Lung (tissue), 17 donors: ENCODE measurements at places on chromosomes 2 and 18. TPM values are rescaled to one million over a fixed set of nuclear protein-coding genes. Genes with fewer than 3 reads are reported as not detected.
A peak's percentile ranks its signal among the peaks of the same experiment; 100 is the strongest.

DNA sequence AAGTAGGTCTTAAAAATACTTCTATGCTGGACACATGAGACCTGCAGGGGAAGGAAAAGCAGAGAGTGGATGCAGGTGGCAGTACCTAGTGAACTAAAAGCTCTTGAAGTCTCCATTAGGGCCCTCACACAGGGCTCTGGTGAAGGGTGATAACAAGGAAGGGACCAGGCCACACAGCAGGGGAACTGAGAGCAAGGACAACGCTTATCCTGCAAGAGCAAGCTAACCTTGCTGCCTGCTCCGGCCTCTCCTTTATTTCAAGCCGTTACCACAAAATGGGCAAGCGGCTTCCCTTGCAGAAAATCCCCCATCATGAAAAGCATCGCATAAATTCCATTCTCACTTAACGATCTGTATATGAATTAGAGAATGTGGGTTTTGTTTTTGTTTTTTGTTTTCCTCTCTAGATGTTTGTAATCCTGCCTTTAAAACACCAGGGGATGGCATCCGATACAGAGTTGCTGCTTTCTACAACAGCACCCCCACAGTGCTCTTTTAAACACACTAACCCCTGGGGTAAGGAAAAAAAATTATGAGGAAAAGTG is 64.5 kb downstream of the CACNB4 start:
- H3K27ac ChIP-seq = no peak overlapping the region
- no peaks in the 10 kb centered on the region for H3K36me3 ChIP-seq
- no peaks in the 10 kb centered on the region for H3K27me3 ChIP-seq

REG3G gene
- total RNA-seq = 0.43 TPM

SYT4 gene
- 2.3 TPM for total RNA-seq

- no peak overlapping the region for H3K27ac ChIP-seq
- H3K4me3 ChIP-seq = no peak overlapping the region
- H3K36me3 ChIP-seq = no peaks in the 10 kb centered on the region
Observed at GRCh38 chr2:216328347-216328746, 43.9 kb downstream of the MARCHF4 start.

KCNS3 gene
- total RNA-seq = 45.9 TPM

DNA sequence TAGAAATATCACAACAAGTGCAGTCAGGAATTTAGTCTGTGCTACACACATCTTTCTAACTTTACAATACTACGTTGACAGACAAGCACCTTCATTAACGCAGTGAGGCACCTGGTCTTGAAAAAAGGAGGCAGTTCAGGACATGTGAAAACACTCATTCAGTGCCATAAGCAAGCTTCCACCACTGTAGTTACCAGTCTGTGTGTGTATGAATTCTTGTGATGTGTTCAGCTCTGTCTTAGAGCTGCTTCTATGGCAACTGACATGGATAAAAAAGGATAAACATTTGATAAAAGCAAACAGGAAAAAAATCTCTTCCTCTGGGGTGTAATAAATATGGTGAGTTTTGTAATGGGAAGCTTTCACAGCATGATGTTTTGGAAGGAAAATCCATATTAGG is 623.8 kb upstream of the NXPH2 start:
- no peak overlapping the region for H3K27ac ChIP-seq
- no peak overlapping the region for H3K4me3 ChIP-seq
- no peak for DNase-seq

DNA sequence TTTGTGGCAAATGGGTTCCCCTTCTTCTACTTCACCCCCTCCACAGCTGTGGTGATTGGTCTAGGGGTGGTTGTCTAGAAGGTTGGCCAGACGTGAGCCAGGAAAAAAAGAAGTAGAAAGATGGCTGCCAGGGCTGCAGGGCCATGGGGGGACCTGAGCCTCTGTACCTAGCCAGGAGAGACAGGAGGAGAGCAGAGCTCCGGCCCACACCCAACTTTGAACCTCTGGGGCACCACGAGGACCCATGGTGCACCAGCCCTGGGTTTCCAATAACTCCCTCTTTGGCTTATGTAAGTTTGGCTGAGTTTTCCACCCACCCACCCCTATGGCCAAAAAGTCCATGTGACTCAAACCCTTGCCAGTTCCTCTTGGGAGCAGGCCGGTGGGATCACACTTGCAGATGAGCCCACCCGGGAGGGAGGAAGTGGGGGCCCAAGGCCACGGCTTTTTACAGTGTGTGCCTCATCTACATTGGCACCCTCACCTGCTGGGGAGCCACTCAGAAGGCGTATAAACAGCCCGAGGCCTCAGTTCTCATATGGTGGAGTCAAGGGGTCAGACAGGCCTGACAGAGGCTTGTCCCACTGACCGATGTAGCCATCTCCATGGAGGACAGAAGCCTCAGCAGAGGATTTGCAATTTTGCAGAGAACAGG is 293.1 kb upstream of the HDAC4 start:
- H3K27ac ChIP-seq = no peak overlapping the region
- H3K4me3 ChIP-seq = no peak overlapping the region
- no peak for DNase-seq

DNA sequence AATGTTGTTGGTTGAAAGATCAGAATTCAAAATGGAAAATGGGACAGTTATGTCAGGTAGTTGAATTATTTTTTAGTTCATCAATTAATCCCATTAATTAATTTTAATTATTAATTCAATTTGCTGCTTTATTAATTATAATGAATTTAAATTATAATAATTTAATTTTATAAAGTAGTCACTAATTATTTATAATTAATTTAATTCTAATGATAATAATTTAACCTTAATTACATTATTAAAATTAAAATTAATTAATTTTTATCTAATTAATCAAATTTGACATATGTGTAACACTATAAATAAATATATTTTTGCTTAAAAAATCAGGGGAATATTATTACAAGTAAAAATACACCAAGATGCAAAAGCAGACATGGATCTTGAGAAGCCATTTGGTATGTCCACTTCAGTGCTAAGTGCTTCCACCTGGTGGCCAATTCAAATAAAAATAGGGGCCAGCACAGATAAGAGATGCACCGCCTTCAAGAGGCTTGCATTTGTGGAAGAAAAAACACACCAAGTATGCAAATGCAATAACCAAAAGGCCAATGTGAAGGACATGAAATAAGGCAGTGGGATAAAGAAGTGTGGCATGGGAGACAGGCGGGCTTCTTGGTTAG is 73.2 kb downstream of the MBP start:
- peaks cover 7% of the 10 kb centered on the region for H3K4me1 ChIP-seq
- no peak overlapping the region for H3K4me3 ChIP-seq
- H3K27ac ChIP-seq = no peak overlapping the region
- peak; percentile 57 for DNase-seq
- no peaks in the 10 kb centered on the region for H3K27me3 ChIP-seq

CCDC178 gene
- total RNA-seq = 1.1 TPM

DNA sequence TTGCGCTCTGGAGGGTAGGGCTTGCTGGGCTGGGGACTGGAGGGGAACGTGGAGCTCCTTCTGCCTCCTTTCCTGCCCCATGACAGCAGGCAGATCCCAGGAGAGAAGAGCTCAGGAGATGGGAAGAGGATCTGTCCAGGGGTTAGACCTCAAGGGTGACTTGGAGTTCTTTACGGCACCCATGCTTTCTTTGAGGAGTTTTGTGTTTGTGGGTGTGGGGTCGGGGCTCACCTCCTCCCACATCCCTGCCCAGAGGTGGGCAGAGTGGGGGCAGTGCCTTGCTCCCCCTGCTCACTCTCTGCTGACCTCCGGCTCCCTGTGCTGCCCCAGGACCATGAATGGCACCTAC is 4.3 kb downstream of the GPR35 start:
- no peaks in the 10 kb centered on the region for H3K36me3 ChIP-seq
- DNase-seq = no peak
- no peaks in the 10 kb centered on the region for H3K27me3 ChIP-seq

GRCh38 chr2:153808679-153809078 is 63.0 kb upstream of the GALNT13 start:
- no peaks in the 10 kb centered on the region for H3K4me1 ChIP-seq
- no peak overlapping the region for H3K27ac ChIP-seq
- H3K27me3 ChIP-seq = no peaks in the 10 kb centered on the region
- peak; percentile 1 for DNase-seq
- H3K36me3 ChIP-seq = no peaks in the 10 kb centered on the region

DNA sequence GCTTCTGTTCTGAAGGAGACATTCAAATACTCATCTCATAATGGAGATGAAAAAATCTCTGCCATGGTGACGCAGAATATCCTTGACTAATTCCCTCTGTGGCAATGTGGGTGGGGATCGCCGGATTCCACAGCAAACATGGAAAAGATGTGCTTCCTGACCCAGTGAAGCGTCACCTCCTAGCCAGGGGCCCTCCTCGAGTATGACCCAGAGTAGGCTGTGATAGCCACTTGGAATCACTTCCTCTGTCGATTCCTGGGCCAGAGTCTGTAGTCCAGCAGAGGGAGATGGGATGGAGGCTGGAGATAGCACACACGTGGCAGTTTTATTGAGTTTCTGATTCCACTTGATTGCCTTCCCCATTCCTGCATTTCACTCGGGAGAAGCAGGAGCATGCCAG is 36.8 kb downstream of the DRC1 start:
- no peaks in the 10 kb centered on the region for H3K4me1 ChIP-seq
- no peaks in the 10 kb centered on the region for H3K36me3 ChIP-seq
- no peak for DNase-seq
- no peak overlapping the region for H3K4me3 ChIP-seq
